ENCODE measurements at places on chromosomes 4 and X.

- no peak for DNase-seq
These were observed 800.2 kb upstream of the TENM3 start for GRCh38 chr4:181443021-181443420.

- DNase-seq, result no peak
These were observed 46.7 kb downstream of the FSTL5 start for GRCh38 chr4:162117051-162117450.

- DNase-seq, result no peak
These were observed 67.7 kb downstream of the RHOH start for GRCh38 chr4:40264497-40264896.

DNA sequence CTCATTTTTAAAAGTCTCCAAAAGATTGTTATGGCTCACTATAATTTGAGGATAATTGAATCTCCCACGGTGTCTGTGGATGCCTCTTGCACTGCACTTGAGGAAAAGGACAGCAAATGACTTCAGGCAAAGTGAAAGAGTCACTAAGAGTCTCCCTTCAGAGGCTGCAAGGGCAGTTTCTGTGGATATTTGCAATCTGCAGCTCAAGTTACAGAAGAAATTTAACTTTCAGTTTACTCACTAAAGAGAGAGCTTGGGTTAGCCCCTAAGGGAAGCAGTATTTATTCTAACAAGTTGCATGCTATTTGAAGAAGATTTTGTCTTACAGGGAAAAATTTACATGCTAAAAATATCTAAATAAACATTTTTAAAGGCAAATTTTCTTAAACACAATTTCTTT lies 912.0 kb upstream of the TENM3 start:
- no peak for DNase-seq

- no peak for DNase-seq
These were observed 642.1 kb upstream of the TENM3 start for GRCh38 chr4:181601103-181601502.

DNA sequence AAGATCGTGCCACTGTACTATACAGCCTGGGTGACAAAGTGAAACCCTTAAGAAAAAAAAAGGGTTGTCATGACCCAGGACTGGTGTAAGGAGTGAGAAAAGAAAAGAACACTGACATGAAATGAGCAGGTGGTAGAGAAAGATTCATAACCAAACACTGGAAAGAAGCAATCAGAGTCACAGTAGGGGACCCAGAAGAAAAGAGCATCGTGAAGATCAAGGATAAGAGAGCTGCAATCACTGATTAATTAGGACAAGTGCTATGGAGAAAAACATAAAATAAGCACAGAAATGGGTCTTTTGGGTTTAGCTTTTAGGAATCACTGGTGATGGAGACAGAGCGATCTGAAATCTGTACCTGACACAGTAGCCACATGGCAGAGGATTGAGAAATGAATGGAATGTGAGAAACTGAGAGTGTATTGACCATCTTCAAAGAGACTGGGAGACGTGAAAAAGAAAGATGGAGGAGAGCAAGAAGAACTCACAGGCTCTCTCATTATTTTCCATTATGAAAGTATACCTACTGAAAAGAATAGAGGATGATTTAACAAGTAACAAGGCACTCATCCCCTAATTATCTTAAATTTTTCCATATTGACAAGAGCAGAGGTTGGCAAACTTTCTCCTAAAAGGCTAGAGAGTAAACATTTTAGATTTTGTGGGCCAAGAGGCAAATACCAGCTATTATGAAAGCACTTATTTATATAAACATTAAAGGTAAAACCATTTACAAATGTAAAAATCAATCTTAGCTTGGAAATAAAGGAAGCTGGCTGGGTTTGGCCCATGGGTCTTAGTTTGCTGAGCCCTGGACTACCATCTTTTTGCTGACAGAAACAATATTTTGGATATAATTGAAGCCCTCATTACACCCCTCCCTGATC lies 7.3 kb downstream of the TMEM154 start:
- no peak for DNase-seq

DNA sequence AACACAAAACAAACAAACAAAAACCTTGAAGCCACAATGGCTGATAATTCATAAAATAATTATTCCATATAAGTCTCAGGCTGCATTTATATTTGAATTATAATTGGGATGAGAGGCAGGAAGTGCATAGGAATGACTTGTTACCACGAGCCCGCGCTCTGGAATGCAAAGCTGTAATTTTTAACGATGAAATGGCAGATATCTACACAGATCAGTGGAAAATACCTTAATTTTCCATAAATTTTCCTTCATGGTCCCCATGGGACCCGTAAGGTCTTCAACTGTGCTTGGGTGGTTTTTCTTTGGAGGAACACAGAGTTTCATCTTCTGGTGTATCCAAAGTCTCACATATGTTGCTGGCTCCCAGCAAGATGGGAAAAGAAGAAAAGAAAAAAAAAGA lies 226.8 kb downstream of the SHOX start:
- no peak for DNase-seq

GRCh38 chrX:33923262-33923661 lies 208.9 kb downstream of the FAM47A start:
- DNase-seq, result no peak

- DNase-seq, result no peak
These were observed 424.3 kb downstream of the SLITRK2 start for GRCh38 chrX:146241902-146242301.

GRCh38 chr4:184406958-184407391 lies 67.4 kb downstream of the IRF2 start:
- no peak for DNase-seq

DNA sequence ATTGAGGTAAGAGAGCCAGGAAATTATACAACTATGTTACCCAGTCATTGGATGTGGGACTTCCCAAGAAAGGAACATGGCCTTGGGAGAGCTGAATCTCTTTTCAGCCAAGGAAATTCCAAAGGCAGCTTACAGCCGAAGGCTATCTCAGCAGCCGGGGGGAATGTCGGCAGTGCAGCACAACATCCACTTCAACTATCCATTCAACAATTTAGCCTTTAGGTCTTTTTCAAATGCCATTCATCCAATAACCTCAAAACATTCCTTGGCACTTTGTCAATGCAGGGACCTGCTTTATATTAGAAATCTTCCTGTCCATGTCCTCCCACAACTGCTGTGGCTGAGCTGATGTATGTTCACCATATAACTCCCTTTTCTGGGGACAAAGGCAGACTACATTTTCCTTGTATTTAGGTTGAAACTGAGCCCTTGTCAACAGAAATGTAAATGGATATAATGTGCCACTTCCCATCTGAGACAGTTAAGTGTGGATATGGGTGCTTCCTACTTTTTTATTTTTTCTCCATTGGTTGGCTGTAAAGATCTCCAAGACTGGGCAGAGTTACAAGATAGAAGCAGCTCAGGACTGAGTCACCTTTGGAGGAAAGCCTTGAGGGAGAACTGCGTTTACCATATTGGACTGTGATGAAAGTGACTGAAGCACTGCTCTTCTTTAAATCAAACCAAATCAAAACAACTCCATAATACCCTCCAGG lies 94.8 kb downstream of the GPRIN3 start:
- no peak for DNase-seq

GRCh38 chr4:179352221-179352620 lies 1910.0 kb upstream of the AGA start:
- no peak for DNase-seq

DNA sequence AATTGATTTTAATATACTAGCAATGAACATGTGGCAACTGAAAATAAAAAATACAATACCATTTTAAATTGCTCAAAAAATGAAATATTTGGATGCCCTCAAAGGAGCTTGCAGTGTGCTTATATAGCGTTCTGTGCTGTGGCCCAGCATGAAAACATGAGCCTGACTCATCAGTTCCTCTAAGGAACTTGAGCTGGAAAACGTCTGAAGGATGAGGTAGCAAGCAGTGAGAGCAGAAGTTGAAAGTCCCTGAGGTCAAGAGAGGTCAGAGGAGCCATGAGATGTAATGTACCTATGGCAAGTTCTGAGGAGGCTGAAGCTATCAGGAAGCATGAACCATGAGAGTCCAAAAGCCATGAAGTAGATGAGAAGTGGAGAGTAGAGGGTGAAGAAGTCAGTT lies 59.7 kb downstream of the HMGB3 start:
- DNase-seq, result no peak

GRCh38 chrX:74449322-74449936 lies 28.1 kb downstream of the SLC16A2 start:
- peak; percentile 22 for DNase-seq

- DNase-seq, result no peak
These were observed 701.9 kb upstream of the ACTRT1 start for GRCh38 chrX:128754130-128754529.

DNA sequence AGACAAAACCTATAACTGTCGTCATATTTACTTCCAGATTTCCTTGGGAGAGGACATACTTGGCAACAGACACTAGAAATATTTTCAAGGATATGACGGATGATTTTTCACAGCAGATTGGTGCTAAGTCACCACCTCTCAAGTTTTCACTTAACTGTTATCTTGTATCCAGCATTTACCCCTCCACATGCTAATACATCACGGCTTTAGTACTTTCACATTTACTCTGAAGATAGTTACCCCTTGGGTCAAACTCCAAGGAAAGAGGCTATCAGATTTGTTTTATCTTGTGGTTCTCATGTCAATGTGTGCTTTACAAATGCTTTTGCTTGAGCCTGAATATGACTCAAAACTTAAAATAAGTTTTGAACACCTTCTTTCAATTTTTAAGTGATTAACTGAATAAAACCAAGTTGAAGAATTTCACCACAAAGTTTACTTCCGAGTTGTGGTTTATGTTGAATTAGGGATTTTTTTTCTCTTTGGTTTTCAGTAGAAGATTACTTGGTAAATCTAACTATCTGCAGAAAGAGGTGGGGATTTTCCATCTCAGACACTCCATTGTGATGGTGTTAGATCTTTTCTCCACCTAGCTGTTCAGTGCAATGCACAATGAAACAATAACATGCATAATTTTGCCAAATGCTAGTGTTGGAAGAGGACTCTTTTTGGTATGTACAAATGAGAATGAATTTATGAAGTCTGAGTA lies 75.4 kb upstream of the FAT1 start:
- DNase-seq, result no peak

DNA sequence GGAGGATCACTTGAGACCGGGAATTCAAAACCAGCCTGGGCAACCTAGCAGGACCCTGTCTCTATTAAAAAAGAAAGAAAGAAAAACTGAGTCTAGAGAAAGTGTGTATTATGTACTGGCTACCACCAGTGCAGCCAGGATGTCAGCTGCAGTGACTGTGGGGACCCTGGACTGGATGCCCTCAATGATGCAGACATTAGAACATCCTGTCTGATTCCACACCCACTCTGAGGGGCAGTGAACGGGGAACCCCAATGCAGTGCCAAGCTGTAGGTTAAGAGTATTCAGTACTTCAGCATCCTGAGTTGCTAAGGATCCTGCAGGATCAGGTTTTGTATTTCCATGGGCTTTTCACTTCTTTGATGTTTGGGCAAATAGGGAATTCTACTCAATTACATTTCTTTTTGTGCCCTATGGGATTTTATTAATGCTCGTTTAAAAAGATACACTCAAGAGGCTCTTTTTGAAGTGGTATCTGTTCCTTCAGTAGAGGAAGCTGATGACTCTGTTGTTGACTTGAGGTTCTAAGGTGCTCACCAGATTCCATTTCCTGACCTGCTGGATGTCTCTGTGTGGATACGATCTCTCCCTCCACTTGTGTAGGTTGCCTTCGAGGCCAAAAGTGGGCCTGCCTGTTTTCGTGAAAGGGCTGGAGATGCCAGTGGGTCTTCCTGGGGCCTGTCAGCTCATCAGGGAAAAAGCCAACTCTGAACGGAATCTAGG lies 85.9 kb upstream of the CLCN4 start:
- no peak for DNase-seq

- DNase-seq, result no peak
These were observed 27.2 kb downstream of the EPGN start for GRCh38 chr4:74335341-74336021.

DNA sequence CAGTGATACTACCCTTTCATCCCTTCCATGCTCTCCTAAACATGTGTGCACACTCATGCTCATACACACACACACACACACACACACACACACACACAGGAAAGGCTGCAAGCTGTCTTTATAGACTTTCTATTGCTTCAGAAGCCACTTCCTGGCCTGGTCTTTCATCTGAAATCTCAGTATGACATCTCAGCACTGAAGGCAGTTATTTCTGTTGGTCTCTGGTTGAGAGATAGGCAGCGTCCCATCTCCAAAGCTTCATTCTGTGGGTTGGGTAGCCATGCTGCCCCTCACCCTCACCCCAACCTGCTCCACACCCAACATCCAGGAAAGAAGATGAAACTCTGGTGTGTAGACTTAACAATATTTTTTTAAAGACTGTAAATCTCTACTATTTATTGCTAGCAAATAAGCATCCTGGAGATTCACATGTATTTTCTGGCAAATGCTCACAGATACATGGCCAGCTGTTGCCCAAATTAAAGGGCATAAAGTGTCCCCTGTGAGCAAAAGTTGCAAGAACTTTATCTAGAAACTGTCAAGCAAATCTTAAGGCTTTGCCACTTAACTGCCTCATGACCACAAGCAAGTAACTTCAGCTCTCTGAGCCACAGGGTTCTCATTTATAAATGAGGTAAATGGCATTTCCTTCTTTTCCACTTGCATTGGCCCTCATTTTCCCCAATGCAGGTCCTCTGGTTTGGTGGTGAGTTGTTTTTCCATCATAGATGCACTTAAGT lies 189.8 kb upstream of the AFF2 start:
- DNase-seq, result peak; percentile 72

- DNase-seq, result no peak
These were observed 55.2 kb upstream of the GIMD1 start for GRCh38 chr4:106423791-106424190.

DNA sequence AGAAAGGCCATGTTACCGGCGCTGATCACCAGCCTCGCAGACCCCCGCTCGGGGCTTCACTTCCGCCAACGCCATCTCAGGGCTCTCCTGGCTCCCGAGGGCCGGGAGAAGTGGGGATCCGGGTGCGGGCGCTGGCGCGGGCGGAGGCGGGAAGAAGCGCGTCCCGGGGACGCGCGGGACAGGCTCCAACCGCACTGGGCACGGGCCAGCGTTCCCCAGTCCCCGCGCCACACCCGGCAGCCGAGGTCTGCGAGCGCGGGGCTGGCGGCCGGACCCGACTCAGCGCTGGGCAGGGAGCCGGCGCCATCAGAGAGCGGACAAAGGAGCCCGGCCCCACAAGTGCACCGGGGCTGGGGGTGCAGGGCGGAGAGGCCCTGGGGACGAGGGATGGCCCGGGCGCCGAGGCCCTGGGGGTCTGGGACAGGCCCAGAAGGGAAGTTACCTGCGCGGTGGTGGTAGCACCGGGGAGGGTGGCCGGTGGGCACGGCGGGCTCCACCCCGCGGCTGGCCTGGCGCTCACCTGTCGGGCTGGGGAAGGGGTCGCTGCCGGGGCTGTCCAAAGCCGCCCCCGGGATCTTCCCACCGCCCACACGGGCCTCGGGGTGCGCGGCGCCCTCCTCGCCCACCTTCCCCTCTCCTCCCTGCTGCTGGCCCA lies 449 bp downstream of the CTPS2 start:
- DNase-seq, result no peak

DNA sequence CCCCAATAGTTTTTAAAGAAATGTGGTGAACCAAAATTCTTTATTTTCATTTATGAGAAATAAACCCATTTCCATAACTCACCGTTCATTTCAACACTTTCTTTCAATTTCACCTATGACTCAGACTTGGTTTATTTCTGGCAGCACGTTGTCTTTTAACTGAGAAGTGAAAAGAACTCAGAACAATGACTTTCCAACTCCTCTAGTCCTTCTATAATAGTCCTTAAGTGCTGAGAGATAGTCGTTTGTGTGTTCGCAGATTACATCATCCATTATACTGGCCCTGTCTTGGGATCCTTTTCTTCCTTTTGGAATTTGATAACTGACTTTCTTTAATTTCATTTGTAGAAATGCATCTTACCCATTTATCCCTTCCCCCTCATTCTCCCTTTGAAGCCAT lies 113.6 kb downstream of the GLUD2 start:
- DNase-seq, result no peak
